ENCODE measurements at places on chromosomes 3 and 15. TPM values are rescaled to one million over a fixed set of nuclear protein-coding genes. Genes with fewer than 3 reads are reported as not detected.
A peak's percentile ranks its signal among the peaks of the same experiment; 100 is the strongest.

GRCh38 chr3:122824465-122825381 lies 29.9 kb downstream of the SLC49A4 start:
- no peak overlapping the region for H3K4me3 ChIP-seq
- no peaks in the 10 kb centered on the region for H3K27me3 ChIP-seq
- H3K4me1 ChIP-seq, result no peaks in the 10 kb centered on the region
- H3K27ac ChIP-seq, result no peak overlapping the region
- DNase-seq, result no peak
- H3K36me3 ChIP-seq, result no peaks in the 10 kb centered on the region

DNA sequence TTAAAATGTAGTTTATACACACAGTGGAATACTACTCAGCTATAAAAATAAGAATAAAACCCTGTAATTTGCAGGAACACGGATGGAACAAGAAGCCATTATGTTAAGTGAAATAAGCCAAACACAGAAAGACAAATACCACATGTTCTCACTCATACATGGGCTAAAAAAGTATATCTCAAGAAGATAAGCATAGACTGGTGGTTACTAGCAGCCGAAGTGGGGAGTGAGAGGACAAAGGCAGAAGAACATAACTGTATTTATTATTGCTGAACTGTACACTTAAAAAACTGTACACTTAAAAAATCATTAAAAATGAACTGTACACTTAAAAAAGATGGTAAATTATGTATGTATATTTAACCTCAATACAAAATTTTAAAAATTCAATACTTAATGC lies 11.0 kb downstream of the UBE3A start:
- H3K4me3 ChIP-seq, result no peak overlapping the region
- no peak for DNase-seq
- no peaks in the 10 kb centered on the region for H3K36me3 ChIP-seq
- H3K4me1 ChIP-seq, result peaks cover 54% of the 10 kb centered on the region
- H3K27ac ChIP-seq, result no peak overlapping the region

DNA sequence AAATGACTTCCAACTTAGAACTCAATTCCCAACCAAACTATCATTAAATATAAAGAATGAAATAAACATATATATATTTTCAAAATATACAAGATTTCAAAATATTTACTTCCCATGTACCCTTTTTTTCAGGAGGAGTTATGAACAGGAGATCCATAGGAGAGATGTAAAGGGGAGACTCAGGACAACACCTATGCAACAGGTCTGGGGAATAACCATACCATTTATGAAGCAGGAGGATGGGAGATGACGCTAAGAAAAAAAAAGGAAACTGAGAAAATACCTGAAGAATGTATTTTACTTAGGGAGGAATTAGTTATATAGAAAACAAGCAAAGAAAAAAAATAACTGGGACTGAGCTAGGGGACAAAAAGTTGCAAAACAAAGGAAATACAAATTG lies 23.8 kb downstream of the INTS14 start:
- no peaks in the 10 kb centered on the region for H3K4me1 ChIP-seq
- peaks cover 58% of the 10 kb centered on the region for H3K36me3 ChIP-seq
- no peak for DNase-seq
- H3K27me3 ChIP-seq, result no peaks in the 10 kb centered on the region
- H3K4me3 ChIP-seq, result no peak overlapping the region
- no peak overlapping the region for H3K27ac ChIP-seq

GRCh38 chr15:51947124-51947523 lies 24.5 kb downstream of the LEO1 start:
- H3K27me3 ChIP-seq, result no peaks in the 10 kb centered on the region
- peaks cover 63% of the 10 kb centered on the region for H3K36me3 ChIP-seq
- H3K4me1 ChIP-seq, result no peaks in the 10 kb centered on the region
- H3K27ac ChIP-seq, result no peak overlapping the region
- no peak for DNase-seq

DNA sequence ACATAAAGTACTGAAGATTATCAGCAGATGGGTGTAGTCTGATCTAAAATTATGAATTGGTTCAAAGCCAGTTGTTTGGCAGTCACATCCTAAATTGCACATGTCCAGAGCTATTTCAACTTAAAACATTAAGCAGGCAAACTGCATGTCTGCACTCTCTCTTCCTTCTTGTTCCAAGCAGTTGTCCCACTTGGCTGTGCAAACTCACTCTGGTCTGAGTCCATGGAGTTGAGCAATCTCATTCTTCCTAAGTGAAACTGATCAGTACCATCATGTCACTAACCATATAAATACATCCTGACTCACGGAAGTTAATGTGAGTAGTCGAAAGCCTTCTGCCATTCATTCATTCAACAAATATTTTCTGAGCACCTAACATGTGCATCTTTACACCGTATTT lies 353.0 kb downstream of the ROBO1 start:
- H3K27me3 ChIP-seq, result no peaks in the 10 kb centered on the region
- H3K4me3 ChIP-seq, result no peak overlapping the region
- H3K36me3 ChIP-seq, result no peaks in the 10 kb centered on the region
- no peak for DNase-seq

- H3K4me1 ChIP-seq, result peaks cover 65% of the 10 kb centered on the region
- no peak overlapping the region for H3K4me3 ChIP-seq
- H3K27ac ChIP-seq, result peak overlapping the region; percentile 11
- H3K36me3 ChIP-seq, result no peaks in the 10 kb centered on the region
Measured at GRCh38 chr15:63532307-63532744, 27.9 kb downstream of the USP3 start.

DNA sequence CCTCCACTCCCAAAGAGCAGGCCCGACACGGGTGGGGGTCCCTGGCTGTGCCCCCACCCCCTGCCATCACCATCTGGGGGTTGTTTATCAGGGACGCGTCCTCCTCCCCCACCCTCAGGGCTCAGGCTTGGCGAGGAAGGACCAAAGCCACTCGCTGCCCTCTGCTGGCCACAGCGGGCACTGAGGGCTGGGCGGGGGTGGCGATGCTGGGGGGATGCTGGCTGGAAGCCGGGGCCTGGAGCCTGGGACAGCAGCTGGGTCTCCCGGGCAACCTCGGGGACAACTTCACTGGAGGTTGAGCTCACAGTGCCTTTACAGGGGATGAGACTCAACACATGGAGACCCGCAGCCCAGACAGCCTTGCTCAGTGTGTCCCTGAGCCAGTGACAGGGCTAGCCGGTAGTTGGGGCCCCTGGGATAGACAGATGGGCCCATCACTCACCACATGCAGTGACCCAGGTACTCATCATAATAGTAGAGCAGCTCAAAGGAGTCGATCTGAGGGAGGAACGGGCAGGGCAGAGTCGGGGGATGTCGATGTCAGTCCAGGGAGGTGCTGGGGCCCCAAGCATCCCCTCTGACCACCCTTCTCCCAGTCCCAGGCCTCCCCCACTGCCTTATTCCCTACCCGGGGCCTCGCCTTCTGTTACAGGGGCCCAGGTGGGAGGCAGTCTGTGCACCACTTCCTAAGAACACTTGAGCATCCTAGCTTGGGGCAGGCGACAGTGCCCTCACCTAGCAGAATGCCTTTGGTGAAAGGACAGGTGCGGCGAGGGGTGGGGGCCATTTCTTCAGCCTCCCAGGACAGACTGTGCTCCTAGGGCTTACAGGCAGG lies 5.9 kb upstream of the CALML4 start:
- no peak overlapping the region for H3K27ac ChIP-seq
- peaks cover 4% of the 10 kb centered on the region for H3K36me3 ChIP-seq
- no peaks in the 10 kb centered on the region for H3K27me3 ChIP-seq
- DNase-seq, result peak; percentile 87
- H3K4me3 ChIP-seq, result no peak overlapping the region

- peaks cover 28% of the 10 kb centered on the region for H3K4me1 ChIP-seq
- peaks cover 35% of the 10 kb centered on the region for H3K27me3 ChIP-seq
- peaks cover 3% of the 10 kb centered on the region for H3K36me3 ChIP-seq
- H3K4me3 ChIP-seq, result no peak overlapping the region
- no peak overlapping the region for H3K27ac ChIP-seq
Measured at GRCh38 chr15:83380059-83380458, 67.1 kb upstream of the SH3GL3 start.

AMT gene
- total RNA-seq, result 57.8 TPM

DNA sequence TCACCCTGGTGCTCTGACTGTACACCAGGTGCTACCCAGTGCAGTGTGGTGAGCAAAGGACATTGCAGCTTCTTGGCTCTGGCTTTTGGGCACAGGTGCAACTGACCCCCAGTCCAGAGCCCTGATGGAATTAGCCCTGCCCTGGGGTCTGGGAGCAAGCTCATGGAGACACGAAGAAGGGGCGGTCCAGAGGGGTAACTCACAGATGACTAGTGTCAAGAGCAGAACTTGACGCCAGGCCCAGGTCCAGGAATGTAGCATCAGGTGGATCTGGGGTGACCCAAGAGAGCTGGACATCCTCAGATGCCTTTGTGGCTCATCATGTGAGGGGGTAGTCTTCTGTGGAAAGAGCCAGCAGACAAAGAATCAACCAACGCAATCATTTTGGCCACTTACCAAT lies 88.9 kb downstream of the ASB7 start:
- no peak for DNase-seq
- no peaks in the 10 kb centered on the region for H3K36me3 ChIP-seq
- no peak overlapping the region for H3K27ac ChIP-seq
- H3K4me3 ChIP-seq, result no peak overlapping the region

GRCh38 chr3:120432150-120432860 lies 18.5 kb downstream of the FSTL1 start:
- H3K4me3 ChIP-seq, result no peak overlapping the region
- peaks cover 74% of the 10 kb centered on the region for H3K4me1 ChIP-seq
- H3K36me3 ChIP-seq, result peaks cover 48% of the 10 kb centered on the region
- peak overlapping the region; percentile 95 for H3K27ac ChIP-seq
- DNase-seq, result peak; percentile 64

GRCh38 chr3:185986198-185986777 lies 48.5 kb upstream of the TRA2B start:
- no peaks in the 10 kb centered on the region for H3K36me3 ChIP-seq
- no peak overlapping the region for H3K4me3 ChIP-seq
- no peak for DNase-seq
- no peak overlapping the region for H3K27ac ChIP-seq
- H3K4me1 ChIP-seq, result peaks cover 3% of the 10 kb centered on the region

GRCh38 chr3:44942202-44942921 lies 33.6 kb downstream of the ZDHHC3 start:
- H3K4me3 ChIP-seq, result no peak overlapping the region
- H3K27me3 ChIP-seq, result no peaks in the 10 kb centered on the region

DNA sequence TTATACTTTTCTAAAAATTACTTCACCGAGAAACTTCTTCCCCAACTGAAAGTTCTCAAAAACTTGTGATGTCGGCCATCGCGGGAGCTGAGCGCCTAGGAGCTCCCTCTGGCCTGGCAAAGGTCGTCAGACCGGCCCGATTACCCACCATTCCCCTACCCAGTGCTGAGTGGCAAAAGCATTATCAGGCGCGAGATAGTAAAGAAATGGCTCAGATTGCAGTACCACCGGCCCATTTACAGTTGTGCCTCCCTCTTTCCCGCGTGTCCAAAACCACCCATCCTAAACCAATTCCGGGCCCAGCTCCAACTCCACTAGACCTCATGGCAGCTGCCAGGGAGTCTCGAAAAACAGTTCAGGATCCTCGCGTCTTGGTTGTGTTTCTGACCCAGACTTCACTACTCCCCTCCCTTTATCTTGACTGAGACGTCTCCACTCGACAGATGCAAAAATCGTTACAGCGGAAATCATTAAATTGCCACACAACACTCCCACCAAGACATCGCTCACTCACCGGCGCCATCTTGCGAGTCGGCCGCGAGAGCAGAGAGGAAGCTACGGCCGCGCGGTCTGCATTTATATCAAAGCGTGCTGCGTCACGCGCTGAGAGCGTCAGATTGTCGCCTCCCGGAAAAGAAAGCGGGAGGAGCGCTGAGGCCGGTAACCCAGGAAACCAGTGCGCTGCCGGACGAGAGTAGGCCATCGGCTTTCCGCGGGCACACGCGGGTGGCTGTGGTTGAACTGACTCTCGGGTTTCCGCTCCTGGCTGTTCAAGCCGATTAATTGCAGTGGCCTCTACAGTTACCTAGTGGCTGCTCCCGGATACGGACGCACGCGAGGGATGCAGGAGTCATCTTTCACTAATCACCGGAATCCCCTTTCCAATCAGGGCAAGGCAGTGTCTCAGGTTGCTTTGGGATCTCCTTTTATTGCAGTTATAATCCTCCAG lies at the start of gene RPL22L1:
Gene RPL22L1, minus strand, starts transcription at position 551 of the 949 bp plus-strand sequence. Its CDS starts 28 bp downstream, at position 523.
- peak within 1 kb of the TSS; percentile 92 for H3K4me3 ChIP-seq
- DNase-seq, result peak; percentile 91
- H3K4me1 ChIP-seq, result peaks cover 28% of the 10 kb centered on the region
- H3K27me3 ChIP-seq, result no peaks in the 10 kb centered on the region

DNA sequence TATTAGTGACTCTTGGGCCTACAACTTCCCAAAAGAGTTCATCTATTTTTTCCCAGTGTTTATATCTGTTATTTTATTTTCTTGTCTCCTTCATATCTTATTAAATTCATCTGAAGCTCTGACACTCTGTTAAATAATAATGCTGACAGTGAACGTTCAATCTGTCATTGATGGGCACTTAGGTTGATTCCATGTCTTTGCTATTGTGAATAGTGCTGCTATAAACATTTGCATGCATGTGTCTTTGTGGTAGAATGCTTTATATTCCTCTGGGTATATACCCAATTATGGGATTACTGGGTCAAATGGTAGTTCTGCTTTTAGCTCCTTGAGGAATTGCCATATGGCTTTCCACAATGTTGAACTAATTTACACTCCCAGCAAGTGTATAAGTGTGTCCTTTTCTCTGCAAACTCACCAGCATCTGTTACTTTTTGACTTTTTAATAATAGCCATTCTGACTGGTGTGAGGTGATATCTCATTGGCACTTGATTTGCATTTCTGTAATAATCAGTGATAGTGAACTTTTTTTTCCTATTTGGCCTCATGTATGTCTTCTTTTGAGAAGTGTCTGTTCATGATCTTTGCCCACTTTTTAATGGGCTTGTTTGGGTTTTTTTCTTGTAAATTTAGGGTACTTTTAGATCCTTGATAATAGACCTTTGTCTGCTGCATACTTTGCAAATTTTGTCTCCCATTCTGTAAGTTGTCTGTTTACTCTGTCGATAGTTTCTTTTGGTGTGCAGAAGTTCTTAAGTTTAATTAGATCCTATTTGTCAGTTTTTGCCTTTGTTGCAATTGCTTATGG lies 122.5 kb downstream of the LEKR1 start:
- no peak overlapping the region for H3K27ac ChIP-seq
- no peaks in the 10 kb centered on the region for H3K36me3 ChIP-seq
- H3K27me3 ChIP-seq, result no peaks in the 10 kb centered on the region
- no peak overlapping the region for H3K4me3 ChIP-seq
- peaks cover 10% of the 10 kb centered on the region for H3K4me1 ChIP-seq

AGBL1 gene
- not detected for total RNA-seq

EIF4E3 gene
- total RNA-seq, result 14.3 TPM

SPINK8 gene
- total RNA-seq, result not detected

DNA sequence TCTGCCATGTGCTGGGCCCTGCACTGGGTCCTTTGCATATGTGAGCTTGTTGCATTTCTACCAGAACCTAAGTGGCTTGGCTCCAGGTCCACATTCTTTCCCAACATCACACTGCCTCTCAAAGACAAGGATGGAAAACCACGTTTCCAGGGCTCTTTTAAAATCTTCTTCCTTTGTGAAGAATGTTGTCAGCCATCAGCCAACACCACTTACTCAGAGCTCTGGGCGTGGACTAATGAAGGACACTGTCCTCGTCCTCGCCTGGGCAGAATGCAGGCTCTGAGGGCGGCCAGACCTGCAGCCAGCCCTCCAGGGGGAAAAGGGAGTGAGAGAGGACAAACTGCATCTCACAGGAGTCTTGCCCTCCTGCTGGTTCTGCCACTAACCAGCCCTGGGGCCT lies 49.7 kb downstream of the MAGEF1 start:
- no peaks in the 10 kb centered on the region for H3K36me3 ChIP-seq
- no peaks in the 10 kb centered on the region for H3K27me3 ChIP-seq
- H3K4me3 ChIP-seq, result no peak overlapping the region
- DNase-seq, result no peak

Data from WTC11 (cell line).